Thymus (tissue), 14 donors: ENCODE measurements at places on chromosomes 2 and 18.

- DNase-seq, result no peak
Observed at GRCh38 chr2:148063633-148064032, 42.7 kb downstream of the MBD5 start.

- DNase-seq, result no peak
Observed at GRCh38 chr2:34311816-34312215, 712.7 kb upstream of the FAM98A start.

DNA sequence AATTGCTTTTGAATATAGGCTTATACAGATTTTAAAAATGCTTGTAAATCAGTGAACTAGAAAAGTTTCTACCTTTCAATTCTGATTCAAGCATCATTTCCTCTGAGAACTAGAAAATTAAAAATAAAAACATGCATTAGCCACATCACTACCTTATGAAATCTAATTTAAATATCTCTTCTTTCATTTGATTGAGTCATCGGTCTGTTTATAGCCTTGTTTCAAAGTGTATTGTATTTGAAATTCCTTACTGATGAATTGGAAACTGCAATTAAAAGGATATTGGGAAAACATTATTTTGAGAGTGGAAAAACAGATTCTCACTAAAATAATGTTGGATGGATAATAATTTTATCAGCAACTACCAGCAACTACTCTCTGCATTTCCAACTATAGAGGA, 717.7 kb upstream of the FAM98A start:
- DNase-seq, result no peak

DNA sequence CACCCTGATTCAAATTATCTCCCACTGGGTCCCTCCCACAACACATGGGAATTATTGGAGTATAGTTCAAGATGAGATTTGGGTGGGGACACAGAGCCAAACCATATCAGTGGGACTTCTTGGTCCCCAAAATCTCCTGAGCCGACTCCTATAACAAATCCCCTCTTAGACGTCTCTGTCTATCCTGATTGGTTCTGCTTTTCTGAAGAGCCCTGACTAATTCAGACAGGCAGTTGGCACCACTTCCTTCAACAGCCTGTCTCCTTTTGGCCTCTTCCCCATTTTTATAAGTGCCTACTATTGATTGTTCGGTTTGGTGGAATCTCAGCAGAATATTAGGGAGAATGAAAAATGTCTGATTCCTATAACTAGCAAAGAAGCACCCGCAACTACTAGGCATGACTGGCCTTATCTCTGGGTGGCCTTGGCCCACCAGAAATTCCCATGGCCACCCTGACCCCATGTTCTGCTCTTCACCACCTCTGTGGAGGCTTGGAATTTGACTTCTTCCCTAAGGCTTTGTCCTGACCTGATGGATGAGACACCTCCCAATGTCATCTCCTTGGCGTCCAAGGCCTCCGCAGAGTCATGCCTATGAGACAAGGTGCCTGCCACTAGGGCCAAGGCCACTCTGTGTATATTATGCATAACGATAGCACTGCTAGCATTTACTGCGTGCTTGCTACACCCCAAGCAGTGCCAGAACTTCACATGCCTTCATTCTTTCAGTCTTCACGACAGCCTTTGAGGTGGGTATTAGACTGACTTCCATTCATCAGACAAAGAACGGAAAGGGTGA, 218.9 kb upstream of the COPS8 start:
- DNase-seq, result no peak

GRCh38 chr2:176789751-176790150, 422.8 kb upstream of the HNRNPA3 start:
- no peak for DNase-seq

DNA sequence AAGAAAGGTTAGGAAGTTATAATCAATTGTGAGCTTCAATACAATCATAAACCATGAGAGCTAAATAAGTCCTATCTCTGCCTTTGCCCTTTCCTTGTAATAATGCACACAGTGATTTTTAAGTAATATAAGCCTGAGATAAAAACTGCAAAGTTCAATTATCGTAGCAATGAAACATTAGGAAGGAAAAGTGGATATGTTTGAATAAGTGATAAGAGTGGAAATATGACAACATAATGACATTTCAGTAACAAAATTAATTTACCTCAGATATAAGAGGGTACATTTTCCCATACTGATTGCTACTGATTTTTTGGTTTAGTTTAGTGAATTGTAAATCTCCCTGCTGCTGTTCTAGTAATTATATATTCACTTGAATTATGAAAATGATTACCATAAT, 164.2 kb upstream of the FANCL start:
- DNase-seq, result no peak

DNA sequence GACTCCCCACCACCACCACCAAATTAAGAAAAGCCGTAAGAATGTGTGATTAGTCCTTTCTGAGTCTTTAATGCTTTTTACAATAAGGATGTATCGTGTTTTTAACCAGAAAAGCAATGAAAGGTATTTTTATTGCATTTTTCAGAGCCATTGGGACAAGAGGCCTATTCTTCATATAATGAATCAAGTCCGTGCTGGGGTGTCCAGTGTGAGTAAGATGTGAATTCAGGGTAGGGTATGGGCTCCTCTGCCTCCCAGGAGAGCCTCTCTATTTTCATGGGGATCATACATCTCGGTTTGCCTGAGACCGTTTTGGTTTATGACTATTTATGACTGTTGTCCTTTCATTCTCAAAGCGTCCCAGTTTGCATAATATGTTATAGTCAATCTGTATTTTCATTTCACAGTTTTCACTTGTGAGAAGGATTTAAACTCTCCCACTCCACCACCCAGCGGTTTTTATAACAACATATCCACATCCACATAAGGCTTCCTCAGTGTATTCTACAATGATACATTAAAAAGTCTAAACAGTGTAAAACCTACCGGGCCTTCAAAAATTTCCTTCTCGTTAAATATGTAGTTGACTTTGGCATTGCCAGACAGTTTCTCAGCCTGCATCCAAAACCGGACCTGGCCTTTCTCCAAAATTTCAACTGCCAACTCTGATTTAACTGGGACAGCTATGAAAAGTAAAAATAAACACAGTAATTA, 80.8 kb upstream of the LPIN2 start:
- no peak for DNase-seq
